CD4-positive, alpha-beta T cell (primary cell): ENCODE measurements at places on chromosomes 12 and 14. TPM values are rescaled to one million over a fixed set of nuclear protein-coding genes. Genes with fewer than 3 reads are reported as not detected.

ZFHX2 gene
- 0.22 TPM for total RNA-seq

TMPRSS12 gene
- total RNA-seq = not detected

ANKS1B gene
- total RNA-seq = 1.1 TPM

ZCRB1 gene
- 31.4 TPM for total RNA-seq

DPPA3 gene
- not detected for total RNA-seq

ZNF891 gene
- total RNA-seq = 4.5 TPM

HNF1A gene
- not detected for total RNA-seq

NEUROD4 gene
- not detected for total RNA-seq

EEF1AKMT3 gene
- total RNA-seq = 1.1 TPM

RTL1 gene
- not detected for total RNA-seq

AQP5 gene
- not detected for total RNA-seq

REP15 gene
- total RNA-seq = not detected

TUBA1C gene
- 23.4 TPM for total RNA-seq

PLEKHG7 gene
- total RNA-seq = not detected

PRR4 gene
- total RNA-seq = not detected

DCAF11 gene
- 74.8 TPM for total RNA-seq

TPH2 gene
- not detected for total RNA-seq
